Left hindlimb (tissue), 1 donor: ENCODE measurements at places on chromosomes 2 and 18.

DNA sequence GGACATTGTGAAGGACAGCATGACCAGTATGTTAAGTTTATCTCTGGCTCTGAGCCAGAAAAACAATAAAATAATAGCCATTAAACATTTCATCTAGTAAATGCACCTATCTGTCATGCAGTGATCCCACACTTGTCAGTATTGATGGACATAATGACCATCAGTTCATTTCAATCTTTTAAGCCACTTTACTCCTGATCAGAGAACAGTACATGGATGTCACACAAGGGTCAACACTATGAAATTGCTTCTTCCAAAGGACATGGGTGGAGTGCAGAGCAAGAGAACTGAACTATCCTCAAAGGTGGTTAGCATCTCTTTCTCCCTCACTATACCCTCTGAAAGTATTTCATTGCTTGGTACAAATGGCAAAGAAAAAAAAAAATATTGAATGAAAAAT is 816.0 kb upstream of the GYPC start:
- no peak for DNase-seq

DNA sequence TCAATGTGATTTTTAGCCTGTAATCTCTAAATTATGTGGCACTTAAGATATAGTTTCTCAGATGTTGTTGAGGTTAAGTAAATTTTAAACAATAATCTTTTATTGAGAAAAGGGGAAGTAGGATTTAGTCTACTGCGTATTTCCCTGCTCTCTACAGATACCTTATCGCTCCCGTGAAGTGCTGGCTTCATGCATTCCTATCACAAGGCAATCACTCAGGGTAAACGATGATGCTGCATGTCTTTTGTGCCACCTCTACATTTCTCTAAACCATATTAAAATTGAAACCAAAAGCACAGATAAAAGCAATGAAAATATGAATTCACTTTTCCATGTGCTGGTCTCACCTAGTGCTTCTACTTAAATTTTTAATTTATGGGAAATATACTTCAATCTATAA is 14.4 kb upstream of the RPE start:
- no peak for DNase-seq

- peak; percentile 53 for DNase-seq
Observed at GRCh38 chr2:88626171-88627054, 851 bp downstream of the EIF2AK3 start.

DNA sequence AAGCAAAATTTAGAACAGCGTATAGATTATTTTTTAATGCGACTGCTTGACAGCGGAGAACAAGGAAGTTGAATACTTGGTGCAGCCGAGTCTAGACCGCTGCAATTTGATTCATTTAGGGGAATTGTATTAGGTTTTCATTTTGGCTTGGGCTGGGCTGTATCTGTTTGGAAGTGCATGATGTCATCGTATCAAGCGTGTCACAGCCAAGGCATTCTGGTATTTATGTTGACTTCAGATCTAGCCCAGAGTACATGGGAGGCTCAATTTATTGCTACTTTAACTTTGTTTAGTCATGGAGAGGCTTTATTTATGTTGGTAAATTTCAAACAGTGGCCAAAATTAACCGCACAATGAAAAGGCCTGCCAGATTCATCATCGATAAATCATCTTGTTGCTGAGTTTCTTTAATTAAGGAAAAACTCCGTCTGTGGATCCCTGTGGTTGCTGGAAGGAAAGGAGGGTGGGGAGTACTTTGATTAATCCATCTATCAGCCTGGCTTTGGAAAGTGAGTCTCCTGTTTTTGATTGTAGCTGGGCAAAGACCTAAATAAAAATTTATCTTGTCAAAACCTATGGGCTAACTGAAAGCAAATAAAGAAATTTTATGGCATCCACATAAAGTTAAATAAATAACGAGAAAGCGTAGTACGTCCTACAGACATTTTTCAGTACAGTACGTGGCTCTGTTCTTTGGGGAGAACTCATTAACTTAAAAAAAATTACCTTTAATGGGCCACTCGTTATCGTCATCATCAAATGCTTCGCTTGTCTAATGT is 230.4 kb upstream of the SPRED2 start:
- peak; percentile 36 for DNase-seq

DNA sequence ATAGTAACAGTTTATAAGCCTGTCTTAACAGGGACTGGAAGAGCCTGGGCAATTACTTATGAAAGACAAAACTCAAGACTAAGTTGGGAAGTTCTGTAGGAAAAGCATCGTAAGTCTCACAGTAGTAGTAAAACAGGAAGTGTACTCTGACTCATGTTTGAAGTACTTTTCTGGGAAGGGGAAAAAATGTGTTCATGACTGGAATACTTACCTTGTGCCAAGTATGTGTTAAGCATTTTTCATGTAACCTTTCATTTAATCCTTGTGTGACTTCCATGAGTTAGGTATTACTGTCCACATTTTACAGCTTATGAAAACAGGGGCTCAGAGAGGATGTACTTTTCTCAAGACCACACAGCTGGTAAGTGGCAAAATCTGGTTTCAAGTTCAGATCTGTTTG is 13.7 kb upstream of the SKOR2 start:
- DNase-seq = no peak

- no peak for DNase-seq
Observed at GRCh38 chr2:193141-193671, 70.6 kb downstream of the SH3YL1 start.

DNA sequence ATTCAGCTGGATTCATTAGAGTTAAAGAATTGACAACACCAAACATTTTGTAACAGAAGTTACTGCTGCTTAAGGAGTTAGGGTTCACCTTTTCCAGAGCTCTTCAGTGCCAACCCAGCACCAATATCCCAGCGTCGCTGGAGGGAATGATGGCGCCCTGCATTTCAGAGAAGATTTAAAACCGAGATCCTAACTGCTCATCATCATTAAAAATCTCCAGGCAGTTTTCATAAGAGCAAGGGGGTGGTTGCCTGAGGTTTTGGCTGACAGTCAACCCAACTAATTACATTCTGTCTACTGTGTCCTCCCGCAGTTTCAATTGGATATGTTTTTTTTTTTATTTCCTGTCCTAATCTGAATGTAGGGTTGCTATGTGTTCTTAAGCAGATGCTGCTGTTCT is 509.6 kb upstream of the TCF4 start:
- DNase-seq = no peak

GRCh38 chr2:201707753-201708152 is 9.3 kb upstream of the MPP4 start:
- no peak for DNase-seq

- DNase-seq = no peak
Observed at GRCh38 chr2:217481577-217481976, 521.2 kb downstream of the TNS1 start.

DNA sequence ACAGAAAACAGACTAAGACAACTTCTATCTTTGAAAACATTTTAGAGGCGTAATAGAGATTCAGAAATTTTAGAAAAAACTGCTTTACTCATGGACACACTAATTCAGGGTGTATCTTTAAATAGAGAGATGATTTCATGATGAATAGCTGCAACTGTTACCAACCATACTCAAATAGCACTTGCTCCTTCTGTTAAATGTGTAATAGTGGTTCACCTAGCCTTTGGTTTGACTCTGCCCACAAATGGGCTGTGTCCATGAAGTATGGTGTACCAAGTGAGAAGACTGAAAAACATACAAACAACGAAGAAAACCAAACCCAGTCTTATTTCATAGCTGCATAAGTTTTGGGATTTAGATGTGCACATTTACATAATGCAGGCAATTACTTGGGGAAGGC is 610.6 kb downstream of the PLCL1 start:
- no peak for DNase-seq

- DNase-seq = no peak
Observed at GRCh38 chr2:55175254-55176093, 56.6 kb downstream of the CLHC1 start.

- no peak for DNase-seq
Observed at GRCh38 chr2:235092433-235093223, 140.8 kb downstream of the SH3BP4 start.

DNA sequence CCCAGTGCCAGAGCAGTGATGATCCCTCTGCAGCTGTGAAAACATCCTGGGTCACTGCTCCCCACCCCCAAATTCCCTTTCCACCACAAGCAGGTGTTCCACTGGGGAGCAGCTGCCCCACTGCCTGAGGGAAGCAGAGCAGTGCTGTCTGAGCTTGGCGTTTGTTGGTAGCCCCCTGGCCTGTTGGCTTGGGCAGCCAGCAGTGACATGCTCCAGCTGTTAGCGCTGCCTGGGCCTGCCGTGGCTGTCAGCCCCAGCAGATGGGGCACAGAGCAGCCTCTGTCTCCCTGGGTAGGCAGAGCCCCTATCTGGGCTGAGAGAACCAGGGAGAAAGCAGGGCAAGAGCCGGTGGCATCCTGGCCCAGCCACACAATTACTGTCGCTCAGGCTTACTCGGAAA is 247.7 kb downstream of the GLI2 start:
- peak; percentile 54 for DNase-seq
